CD4-positive, alpha-beta memory T cell (primary cell): ENCODE measurements at places on chromosomes 5 and 9. TPM values are rescaled to one million over a fixed set of nuclear protein-coding genes. Genes with fewer than 3 reads are reported as not detected.

- H3K4me3 ChIP-seq, result no peak overlapping the region
- no peaks in the 10 kb centered on the region for H3K27me3 ChIP-seq
- no peaks in the 10 kb centered on the region for H3K4me1 ChIP-seq
- no peak for DNase-seq
- no peaks in the 10 kb centered on the region for H3K36me3 ChIP-seq
These were observed 676.4 kb downstream of the PRELID2 start for GRCh38 chr5:145158730-145159129.

The FREM1 gene
- polyA plus RNA-seq, result not detected

- DNase-seq, result no peak
- no peaks in the 10 kb centered on the region for H3K4me1 ChIP-seq
- no peaks in the 10 kb centered on the region for H3K27me3 ChIP-seq
- H3K36me3 ChIP-seq, result no peaks in the 10 kb centered on the region
- H3K4me3 ChIP-seq, result no peak overlapping the region
These were observed 23.3 kb downstream of the SPRY4 start for GRCh38 chr5:142301540-142301939.

DNA sequence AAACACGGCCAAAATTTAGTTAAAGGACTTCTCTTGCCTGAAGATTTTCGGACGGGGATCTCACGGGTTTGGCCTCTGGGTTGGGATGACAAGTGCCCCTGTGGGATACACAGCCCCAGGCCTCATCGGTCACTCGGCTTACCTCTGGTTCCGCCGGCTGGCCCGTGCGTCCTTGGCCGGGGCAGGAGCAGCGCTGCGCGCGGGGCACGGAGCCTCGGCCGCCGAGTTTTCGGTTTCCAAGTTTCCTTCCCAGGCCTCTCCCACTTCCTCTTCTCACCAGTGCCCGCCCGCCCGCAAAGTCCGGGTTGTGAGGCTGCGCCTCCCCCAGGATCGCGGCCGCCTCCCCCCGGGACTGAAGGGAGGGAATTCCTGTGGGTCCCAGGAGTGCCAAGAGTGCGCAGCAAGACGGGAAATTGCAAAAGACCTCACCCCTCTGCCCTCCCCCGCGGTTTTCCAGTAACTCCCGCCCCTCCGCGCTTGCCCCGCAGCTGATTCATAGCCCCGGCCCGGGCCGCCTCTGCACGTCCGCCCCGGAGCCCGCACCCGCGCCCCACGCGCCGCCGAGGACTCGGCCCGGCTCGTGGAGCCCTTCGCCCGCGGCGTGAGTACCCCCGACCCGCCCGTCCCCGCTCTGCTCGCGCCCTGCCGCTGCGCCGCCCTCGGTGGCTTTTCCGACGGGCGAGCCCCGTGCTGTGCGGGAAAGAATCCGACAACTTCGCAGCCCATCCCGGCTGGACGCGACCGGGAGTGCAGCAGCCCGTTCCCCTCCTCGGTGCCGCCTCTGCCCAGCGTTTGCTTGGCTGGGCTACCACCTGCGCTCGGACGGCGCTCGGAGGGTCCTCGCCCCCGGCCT, at the start of gene OSMR:
OSMR (plus strand) TSS at position 487 of the 853 bp plus-strand sequence. CDS start 23,033 bp downstream, outside the sequence.
- DNase-seq, result no peak
- no peak within 1 kb of the TSS for H3K4me3 ChIP-seq
- H3K27ac ChIP-seq, result no peak within 1 kb of the TSS
- H3K27me3 ChIP-seq, result no peaks in the 10 kb centered on the region
- H3K36me3 ChIP-seq, result no peaks in the 10 kb centered on the region

DNA sequence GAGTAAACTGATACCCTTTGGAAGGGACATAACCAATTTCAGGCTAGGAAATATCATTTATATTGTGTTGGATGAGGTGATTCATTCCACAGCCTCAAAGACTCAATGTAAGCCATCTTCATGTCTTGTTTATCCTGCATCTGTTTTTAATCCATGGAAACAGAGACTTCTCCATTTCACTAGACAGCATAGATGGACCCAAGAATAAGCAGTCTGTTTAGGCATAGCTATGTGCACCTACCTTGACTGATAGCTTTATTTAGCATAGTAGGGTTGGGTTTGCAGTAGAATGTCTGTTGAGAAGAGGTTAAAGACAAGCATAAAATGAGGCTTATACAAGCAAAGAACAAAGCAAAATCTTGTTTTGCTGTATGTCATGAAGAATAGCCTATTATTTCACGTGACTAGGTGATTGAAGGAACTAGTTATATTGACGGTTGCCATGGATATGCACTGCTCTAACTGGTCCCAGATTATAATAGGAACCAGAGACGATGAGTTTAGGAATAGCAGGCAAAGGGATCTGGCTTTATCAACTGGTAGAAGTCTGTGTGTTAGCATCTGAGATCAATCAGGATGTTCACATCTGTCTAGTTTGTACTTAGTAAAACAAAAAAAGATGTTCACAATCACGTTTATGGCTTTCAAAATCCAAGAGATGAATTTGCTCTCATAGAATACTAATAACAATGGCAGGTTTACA, 154.8 kb upstream of the KLF9 start:
- no peak overlapping the region for H3K27ac ChIP-seq
- H3K4me1 ChIP-seq, result peaks cover 8% of the 10 kb centered on the region
- DNase-seq, result no peak
- H3K4me3 ChIP-seq, result no peak overlapping the region
- no peaks in the 10 kb centered on the region for H3K27me3 ChIP-seq
- H3K36me3 ChIP-seq, result no peaks in the 10 kb centered on the region

The PCDHA9 gene
- not detected for polyA plus RNA-seq

GRCh38 chr5:132915681-132916080, 42.2 kb downstream of the LEAP2 start:
- DNase-seq, result no peak
- no peaks in the 10 kb centered on the region for H3K4me1 ChIP-seq
- H3K36me3 ChIP-seq, result peaks cover 19% of the 10 kb centered on the region
- no peaks in the 10 kb centered on the region for H3K27me3 ChIP-seq
- H3K27ac ChIP-seq, result no peak overlapping the region

- DNase-seq, result no peak
- H3K27me3 ChIP-seq, result no peaks in the 10 kb centered on the region
- no peak overlapping the region for H3K27ac ChIP-seq
- no peaks in the 10 kb centered on the region for H3K36me3 ChIP-seq
- H3K4me1 ChIP-seq, result no peaks in the 10 kb centered on the region
- no peak overlapping the region for H3K4me3 ChIP-seq
These were observed 11.1 kb upstream of the NRG2 start for GRCh38 chr5:140054086-140054689.
